ENCODE measurements at places on chromosomes 13 and 19. TPM values are rescaled to one million over a fixed set of nuclear protein-coding genes. Genes with fewer than 3 reads are reported as not detected.

GRCh38 chr19:18526316-18526715 is 4.4 kb upstream of the ELL start:
- no peak for DNase-seq

DNA sequence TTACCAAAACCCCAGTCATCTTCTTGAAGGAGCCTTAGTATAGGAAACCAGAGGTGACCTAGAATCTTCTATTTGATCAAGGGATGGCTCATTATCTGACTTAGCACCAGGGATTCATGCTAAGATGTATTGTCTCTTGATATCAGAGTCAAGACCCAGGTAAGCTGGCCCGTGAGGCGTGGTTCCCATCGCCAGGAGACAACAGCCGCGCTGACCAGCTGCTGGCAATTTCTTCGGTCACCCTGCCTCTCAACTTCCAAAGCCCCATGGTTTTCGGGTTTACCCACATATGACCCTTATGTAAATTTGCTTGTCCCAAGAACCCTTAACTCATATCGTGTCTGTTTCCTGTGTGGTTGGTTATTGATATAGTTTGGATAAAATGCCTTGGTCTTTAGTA is 77.7 kb upstream of the VSTM2B start:
- no peak for DNase-seq

- DNase-seq: no peak
Measured at GRCh38 chr13:20544201-20544923, 18.7 kb upstream of the CRYL1 start.

- no peak for DNase-seq
Measured at GRCh38 chr13:40368127-40368891, 298.1 kb downstream of the FOXO1 start.

Gene PINLYP
- total RNA-seq: not detected

Gene OR10H1
- not detected for total RNA-seq

DNA sequence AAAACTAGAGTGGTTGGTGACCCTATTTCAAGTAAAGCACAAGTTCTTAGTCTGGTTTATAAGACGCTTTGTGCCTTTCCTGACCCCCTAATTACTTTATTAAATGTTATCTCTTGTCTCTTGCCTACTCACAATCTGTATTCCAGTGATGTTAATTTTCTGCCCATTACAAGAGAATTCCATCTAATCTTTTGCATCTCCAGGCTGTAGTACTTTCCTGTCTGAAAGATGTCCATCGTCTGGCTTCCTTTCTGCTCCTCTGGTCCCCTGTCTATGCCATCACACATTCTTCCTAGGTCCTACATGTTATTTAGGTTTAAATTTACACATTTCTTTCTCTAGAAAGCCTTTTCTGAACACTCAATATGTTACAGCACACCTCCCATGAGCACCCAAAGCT is 25.9 kb upstream of the OXGR1 start:
- no peak for DNase-seq

DNA sequence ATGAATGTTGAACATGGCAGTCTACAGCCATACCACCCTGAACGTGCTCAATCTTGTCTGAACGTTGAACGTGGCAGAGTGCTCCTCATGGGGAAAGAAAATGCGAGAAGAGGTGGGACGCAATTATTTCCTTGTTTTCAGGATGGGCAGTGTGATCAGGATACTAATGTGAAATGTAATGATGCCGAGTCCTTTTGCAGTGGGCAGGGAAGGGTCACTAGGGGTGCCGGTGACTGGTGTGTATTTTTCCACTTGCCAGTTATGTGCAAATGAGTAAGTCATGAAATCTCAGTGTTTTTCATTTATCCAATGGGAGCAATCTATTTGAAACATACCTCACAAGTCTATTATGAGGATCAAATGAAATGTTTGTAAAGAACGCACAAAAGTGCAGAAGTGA is 84.8 kb downstream of the LNX2 start:
- no peak for DNase-seq

Gene CYP2B6
- total RNA-seq: not detected

- no peak for DNase-seq
Measured at GRCh38 chr19:30584090-30584489, 211.9 kb downstream of the ZNF536 start.

DNA sequence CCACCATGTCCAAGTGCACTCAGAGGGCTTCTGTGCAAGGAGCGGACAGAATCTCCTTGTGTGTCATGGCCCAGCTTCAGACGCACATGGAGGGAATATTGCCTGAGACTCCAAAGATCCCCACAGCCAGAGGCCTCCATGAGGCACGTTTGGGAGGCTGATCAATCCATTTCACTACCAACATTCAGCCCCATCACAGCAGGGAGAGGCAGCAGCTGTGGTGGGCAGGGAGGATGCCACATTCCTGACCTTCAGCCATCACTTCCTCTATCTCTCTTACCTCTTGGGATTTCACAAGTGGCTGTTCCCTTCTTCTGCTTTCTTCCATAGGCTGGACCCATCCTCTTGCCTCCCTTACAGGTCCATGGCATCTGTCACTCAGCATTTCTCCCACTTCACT is 82.4 kb upstream of the MBNL2 start:
- DNase-seq: no peak

Gene TLE2
- 9.3 TPM for total RNA-seq

Gene PLK5
- total RNA-seq: not detected

GRCh38 chr19:8367327-8368001 is 3.5 kb downstream of the ANGPTL4 start:
- no peak for DNase-seq

GRCh38 chr19:53664760-53665159 is 33.0 kb downstream of the DPRX start:
- DNase-seq: no peak

Gene TMEM86B
- 13.3 TPM for total RNA-seq

DNA sequence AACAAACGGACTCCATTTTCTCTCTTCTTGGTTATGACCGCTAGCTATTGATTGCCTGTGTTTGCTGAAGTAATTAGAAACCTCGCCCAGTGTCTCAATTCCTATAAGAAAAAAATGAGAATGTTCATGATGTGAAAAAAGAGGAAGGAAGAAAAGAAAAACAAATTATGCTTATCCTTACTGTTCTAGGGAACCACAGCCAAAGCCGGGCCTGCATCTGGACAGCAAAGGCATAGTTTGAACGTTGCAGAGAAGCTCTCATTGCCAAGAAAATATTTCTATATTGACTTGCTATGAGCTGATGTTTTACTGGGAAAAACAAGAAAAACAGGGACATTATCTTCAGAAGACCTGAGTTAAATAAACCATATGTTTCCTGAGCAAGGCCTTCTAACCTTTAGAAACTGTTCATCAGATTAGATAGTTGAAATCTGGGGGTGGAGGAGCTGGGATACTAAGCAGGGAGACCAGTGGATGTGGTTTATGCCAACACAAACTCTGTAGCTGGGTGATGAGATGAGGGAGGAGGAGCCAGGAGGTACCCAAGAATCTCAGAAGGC is 55.0 kb downstream of the EFNB2 start:
- no peak for DNase-seq

DNA sequence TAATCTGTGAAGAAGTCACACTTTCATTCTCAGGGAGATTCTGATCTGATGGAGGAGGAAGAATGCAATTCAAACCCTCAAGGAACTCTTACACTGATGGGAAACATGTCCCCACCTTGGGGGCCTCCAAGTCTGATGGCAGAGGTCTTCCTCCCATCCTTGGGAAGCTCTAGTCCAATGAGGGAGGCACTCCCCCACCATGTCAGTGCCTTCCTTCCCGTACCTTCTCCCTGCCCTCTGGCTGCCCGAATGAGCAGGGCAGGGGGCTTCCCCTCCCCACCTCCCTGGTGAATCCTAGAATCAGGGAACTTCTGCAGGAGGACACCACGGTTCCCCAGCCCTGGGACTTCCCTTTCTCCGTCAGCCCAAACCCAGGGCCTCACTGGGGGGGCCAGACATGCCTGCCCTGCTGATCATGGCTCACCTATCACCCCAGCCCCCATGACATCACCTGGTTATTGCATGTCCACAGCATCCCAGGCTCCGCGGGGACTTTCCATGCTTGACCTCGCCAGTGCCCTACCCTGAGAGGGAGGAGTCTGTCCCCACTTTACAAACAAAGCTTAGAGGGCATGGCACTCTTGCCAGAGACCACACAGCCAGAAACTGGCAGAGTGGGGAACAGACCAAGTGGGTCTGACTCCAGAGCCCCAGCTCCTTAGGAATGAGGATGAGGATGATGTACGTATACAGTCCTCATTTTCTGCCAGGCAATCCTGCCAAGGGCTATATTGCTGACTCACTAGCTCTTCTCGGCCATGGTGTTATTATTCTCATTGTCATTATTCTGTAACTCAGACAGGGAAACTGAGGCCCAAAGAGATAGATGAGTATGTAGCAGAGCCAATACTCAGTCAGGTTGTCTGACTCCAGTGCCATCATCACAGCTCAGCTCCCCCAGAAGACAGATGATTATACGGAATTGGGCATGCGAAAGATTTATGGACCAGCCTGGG is 9.6 kb upstream of the BCL3 start:
- DNase-seq: no peak

Gene DIAPH3
- total RNA-seq: 0.57 TPM

DNA sequence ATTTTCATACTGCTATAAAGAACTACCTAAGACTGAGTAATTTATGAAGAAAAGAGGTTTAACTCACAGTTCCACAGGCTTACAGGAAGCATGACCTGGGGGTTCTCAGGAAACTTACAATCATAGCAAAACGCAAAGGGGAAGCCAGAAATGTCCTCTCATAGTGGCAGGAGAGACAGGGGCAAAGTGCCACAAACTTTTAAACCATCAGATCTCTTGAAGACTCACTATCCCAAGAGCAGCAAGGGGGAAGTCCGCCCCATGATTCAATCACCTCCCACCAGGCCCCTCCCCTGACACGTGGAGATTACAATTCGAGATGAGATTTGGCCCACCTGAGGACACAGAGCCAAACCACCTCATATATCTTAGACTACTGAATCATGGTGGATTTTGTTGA is 198.7 kb downstream of the KCTD12 start:
- DNase-seq: no peak

Gene SSC5D
- 0.27 TPM for total RNA-seq

DNA sequence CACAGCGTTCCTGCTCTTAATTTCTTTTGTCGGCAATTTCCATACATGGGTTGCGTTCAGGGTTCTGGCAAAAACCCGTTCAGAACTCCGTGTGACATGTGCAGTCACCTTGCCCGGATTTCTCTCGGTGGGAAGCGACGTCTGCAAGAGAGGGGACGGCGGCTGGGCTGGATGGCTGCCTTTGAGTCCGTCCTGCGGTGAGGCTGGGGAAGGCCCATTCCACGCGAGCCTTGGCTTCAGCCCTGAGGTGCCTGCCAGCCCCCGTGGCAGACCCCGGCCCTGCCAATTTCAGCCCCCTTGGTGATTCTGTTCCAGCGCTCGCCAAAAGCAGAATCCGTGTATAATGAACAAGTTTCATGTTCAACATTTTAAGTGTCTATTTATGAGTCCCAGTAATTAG is 72.6 kb upstream of the TSHZ3 start:
- no peak for DNase-seq

Gene IZUMO4
- 16.5 TPM for total RNA-seq

GRCh38 chr19:23065306-23065705 is 51.5 kb upstream of the ZNF730 start:
- DNase-seq: no peak

GRCh38 chr19:3738477-3739220 is 22.8 kb downstream of the APBA3 start:
- no peak for DNase-seq

GRCh38 chr19:19448238-19448544 is 42.7 kb downstream of the GATAD2A start:
- no peak for DNase-seq

DNA sequence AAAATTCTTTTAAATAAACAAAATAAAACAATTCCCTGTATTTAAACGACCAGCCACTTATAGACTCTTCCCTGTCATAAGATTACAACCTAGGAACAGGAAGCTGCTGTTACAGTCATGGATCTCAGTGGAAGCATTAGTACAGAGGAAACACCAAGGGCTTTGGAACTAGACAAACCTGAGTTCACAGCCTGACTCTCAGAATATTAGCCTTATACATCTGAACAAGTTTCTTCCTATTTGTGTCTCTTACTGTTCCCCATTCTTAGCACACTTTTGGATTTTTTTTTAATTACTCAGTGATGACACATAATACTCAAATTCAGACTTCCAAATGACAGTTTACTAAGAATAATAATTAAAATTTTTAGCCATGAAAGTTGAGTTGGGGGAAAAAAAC is 46.1 kb downstream of the ZDHHC20 start:
- DNase-seq: no peak

GRCh38 chr13:109919715-109920375 is 133.5 kb upstream of the IRS2 start:
- no peak for DNase-seq

- DNase-seq: no peak
Measured at GRCh38 chr19:16915135-16915534, 26.3 kb downstream of the F2RL3 start.

- DNase-seq: no peak
Measured at GRCh38 chr19:54209811-54210494, 9.3 kb downstream of the RPS9 start.

DNA sequence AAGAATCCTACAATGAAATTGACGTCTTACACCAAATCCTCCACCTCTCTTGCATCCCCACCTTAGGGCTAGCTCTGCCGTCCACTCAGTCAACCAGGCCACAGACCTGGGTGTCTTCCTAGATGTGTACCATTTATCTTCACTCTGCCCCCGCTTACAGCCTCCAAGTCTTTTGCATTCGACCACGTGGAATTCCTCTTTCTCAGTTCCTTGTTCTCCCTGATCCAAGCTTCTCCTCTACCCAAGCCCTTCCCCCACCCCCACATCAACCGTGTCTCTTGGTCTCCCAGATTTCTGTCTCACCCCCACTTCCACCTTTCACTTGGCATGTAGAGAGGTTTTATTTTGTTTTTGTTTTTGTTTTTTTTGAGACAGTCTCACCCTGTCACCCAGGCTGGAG is 1.2 kb upstream of the DMWD start:
- no peak for DNase-seq

DNA sequence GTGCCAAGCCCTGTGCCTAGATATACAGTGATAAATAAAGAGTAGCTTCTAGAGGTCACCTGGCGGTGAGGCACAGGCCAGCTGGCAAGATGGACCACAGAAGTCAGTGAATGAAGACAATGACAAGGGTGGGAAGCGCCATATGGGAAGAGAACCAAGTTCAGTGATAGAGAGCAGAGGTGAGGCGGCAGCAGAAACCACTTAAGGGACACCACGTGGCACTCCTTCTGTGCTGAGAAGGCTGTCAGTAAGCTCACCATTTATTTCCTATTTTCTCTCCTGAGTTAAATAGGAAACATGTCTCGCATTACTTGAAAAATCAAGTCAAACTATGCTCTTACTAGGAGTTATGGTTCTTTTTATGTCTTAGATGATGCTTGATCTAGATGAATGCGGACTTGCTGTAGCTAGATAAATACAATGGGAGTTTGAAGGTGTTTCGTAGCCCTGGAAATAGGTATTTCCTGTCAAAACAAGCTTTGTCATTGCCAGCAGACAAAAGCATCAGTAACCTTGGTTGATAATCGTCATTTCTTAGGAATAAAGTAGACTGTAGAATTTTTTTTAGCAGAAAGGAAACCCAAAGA is 17.8 kb downstream of the ALOX5AP start:
- DNase-seq: no peak

DNA sequence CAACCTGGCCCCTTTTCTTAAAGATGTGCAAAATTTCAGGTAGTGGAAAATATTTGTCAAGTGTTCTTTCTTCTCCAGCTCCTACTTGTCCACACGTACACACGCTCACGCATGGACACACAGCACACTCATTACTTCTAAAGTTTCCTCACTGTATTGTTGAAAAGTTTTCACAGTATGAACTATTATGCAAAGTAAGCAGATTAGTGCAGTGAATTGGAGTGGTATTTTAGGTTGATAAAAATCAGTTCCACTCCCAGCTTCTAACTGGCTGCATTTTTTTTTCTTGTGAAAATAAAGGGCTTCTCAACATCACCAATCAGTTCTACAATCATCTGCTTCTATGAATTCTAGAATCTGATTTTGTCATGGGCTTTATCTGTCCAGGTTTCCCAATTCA is 264.5 kb downstream of the DCT start:
- DNase-seq: no peak

All from CD4-positive, CD25-positive, alpha-beta regulatory T cell (primary cell).